ENCODE measurements at places on chromosomes 11 and 22. TPM values are rescaled to one million over a fixed set of nuclear protein-coding genes. Genes with fewer than 3 reads are reported as not detected.

DNA sequence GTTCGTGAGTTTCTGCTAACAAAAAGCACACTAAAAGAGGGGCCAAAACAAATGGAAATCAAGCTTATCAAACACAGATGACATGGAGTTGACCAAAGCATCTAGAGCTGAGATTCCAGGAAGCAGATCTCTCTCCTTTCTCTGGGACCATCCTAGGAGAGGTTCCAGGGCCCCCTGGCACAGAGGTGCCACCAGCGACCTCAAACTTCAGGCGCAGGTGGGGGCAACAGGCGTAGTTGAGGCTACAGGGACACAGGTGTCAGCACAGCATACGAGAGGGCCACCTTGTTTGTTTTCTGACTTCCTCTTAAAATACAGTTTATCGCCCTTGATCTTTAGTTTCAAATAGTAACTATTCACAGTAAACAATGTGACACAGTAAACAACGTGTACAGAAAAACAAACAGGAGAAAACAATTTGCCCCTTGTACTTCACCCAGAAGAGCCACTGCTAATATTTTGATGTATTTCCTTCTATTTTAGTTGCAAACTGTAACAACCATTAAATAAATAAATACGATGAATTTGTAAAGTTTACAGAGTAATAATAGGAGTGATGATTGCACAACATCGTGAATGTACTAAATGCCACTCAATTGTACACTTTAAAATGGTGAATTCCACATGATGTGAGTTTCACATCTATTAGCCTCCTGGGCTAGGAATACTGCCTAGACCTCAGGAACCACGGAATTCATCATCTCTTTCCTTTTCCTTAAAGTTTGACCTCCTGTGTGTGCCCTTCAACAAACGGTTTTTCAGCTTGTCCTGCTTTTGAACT is 52.2 kb downstream of the IGLL5 start:
- no peak overlapping the region for H3K27ac ChIP-seq
- DNase-seq, result no peak
- H3K4me3 ChIP-seq, result no peak overlapping the region
- no peaks in the 10 kb centered on the region for H3K36me3 ChIP-seq
- H3K4me1 ChIP-seq, result no peaks in the 10 kb centered on the region
- no peaks in the 10 kb centered on the region for H3K27me3 ChIP-seq

- DNase-seq, result no peak
- H3K4me3 ChIP-seq, result no peak overlapping the region
- no peaks in the 10 kb centered on the region for H3K4me1 ChIP-seq
- no peaks in the 10 kb centered on the region for H3K36me3 ChIP-seq
- peaks cover 67% of the 10 kb centered on the region for H3K27me3 ChIP-seq
These were observed 22.4 kb downstream of the PIWIL3 start for GRCh38 chr22:24752088-24752623.

NAP1L4 gene
- 68.8 TPM for total RNA-seq

- no peaks in the 10 kb centered on the region for H3K27me3 ChIP-seq
- no peak for DNase-seq
- no peaks in the 10 kb centered on the region for H3K36me3 ChIP-seq
- H3K27ac ChIP-seq, result no peak overlapping the region
These were observed 13.5 kb downstream of the CHKA start for GRCh38 chr11:68107689-68108088.

- no peak within 1 kb of the TSS for H3K4me3 ChIP-seq
- DNase-seq, result no peak
- no peak within 1 kb of the TSS for H3K27ac ChIP-seq
- H3K36me3 ChIP-seq, result no peaks in the 10 kb centered on the region
- no peaks in the 10 kb centered on the region for H3K27me3 ChIP-seq
- H3K4me1 ChIP-seq, result no peaks in the 10 kb centered on the region
These were observed at the start of gene MS4A1 for GRCh38 chr11:60455531-60456042. TSS of gene MS4A1 (plus strand) at chr11:60455847. CDS start at chr11:60462375, 6,528 bp downstream.

DNA sequence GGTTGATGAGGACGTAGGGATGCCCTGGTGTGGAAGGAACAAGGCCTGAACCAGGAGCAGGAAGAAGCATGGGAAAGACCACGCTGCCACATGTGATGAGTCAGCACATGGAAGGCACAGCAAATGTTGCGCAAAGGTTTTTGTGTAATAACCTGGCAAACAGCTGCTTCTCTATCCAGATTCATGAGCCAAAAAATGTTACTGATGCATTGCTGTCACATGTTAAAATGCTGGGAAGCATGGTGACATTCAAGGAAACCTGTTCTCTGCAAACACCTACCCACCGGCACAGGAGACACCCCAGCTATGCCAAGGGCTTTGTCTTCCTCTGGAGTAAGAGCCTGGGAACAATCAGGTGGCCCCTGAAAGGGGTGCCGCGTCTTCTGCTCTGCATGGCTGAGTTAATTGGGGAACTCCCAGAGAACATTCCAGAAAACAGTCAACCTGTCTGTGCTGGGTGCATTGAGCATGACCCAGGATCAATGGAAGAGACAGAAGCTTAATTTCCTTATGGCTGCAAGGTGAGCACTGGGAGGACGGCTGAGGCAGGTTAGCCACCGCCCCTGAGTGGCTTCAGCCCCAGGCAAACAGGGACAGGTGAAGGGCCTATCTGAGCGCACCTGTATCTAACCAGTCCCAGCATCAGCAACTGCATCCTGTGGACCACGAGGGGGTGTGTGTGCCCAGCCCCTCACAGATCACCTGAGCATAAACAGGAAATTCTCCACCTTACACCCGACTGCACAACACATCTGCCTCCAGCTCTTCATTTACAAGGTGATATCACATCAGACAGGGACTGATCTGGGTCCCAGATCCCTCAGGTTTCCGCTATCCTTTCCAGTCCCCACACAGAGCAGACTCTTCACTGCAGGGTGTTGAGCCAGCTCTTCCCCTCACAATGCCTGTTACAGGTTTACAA is 108.4 kb downstream of the GGTLC2 start:
- H3K27ac ChIP-seq, result no peak overlapping the region
- H3K36me3 ChIP-seq, result no peaks in the 10 kb centered on the region
- H3K27me3 ChIP-seq, result no peaks in the 10 kb centered on the region
- no peaks in the 10 kb centered on the region for H3K4me1 ChIP-seq
- no peak overlapping the region for H3K4me3 ChIP-seq
- DNase-seq, result peak; percentile 83

- H3K27me3 ChIP-seq, result no peaks in the 10 kb centered on the region
- peak; percentile 86 for DNase-seq
- peak within 1 kb of the TSS; percentile 93 for H3K4me3 ChIP-seq
- H3K36me3 ChIP-seq, result no peaks in the 10 kb centered on the region
- no peak within 1 kb of the TSS for H3K27ac ChIP-seq
These were observed at the start of gene GRK2 for GRCh38 chr11:67266449-67267187. TSS of gene GRK2 (plus strand) at chr11:67266473. CDS start at chr11:67266700, 227 bp downstream.

GRCh38 chr22:37310815-37311595 is 28.7 kb downstream of the CYTH4 start:
- no peak overlapping the region for H3K27ac ChIP-seq
- no peaks in the 10 kb centered on the region for H3K27me3 ChIP-seq
- peaks cover 26% of the 10 kb centered on the region for H3K4me1 ChIP-seq
- H3K36me3 ChIP-seq, result no peaks in the 10 kb centered on the region

ASPHD2 gene
- 1.4 TPM for total RNA-seq

DNA sequence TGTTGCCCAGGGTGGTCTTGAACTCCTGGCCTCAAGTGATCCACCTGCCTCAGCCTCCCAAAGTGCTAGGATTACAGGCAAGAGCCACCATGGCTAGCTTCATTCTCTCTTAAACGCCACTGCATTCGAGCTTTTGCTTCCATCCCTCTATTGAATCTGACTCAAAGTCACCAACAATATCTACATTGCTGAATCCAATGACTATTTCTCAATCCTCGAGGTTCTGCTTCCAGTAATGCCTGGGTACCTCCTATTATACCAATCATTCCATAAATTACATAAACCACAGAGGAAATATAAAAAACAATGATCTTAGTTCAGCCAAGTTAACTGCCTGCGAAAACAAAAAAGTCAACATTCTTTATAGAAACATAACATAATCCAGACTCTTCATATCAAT is 11.9 kb upstream of the NXF1 start:
- H3K36me3 ChIP-seq, result peaks cover 55% of the 10 kb centered on the region
- no peaks in the 10 kb centered on the region for H3K27me3 ChIP-seq
- DNase-seq, result no peak
- H3K4me3 ChIP-seq, result no peak overlapping the region

- H3K27me3 ChIP-seq, result no peaks in the 10 kb centered on the region
- H3K4me3 ChIP-seq, result no peak overlapping the region
- H3K4me1 ChIP-seq, result no peaks in the 10 kb centered on the region
These were observed 14.5 kb downstream of the SEPTIN3 start for GRCh38 chr22:41983513-41984405.

- H3K4me3 ChIP-seq, result no peak overlapping the region
- H3K27ac ChIP-seq, result no peak overlapping the region
- H3K4me1 ChIP-seq, result peaks cover 11% of the 10 kb centered on the region
- no peaks in the 10 kb centered on the region for H3K27me3 ChIP-seq
- DNase-seq, result no peak
- peaks cover 59% of the 10 kb centered on the region for H3K36me3 ChIP-seq
These were observed 10.4 kb downstream of the IL18BP start for GRCh38 chr11:72009156-72009555.

ALDH3B2 gene
- total RNA-seq, result not detected

GRCh38 chr11:6841694-6842093 is 3.8 kb upstream of the OR10A5 start:
- H3K36me3 ChIP-seq, result no peaks in the 10 kb centered on the region
- H3K27ac ChIP-seq, result no peak overlapping the region

GRCh38 chr11:30143098-30143705 is 87.6 kb upstream of the FSHB start:
- peak; percentile 41 for DNase-seq
- no peaks in the 10 kb centered on the region for H3K4me1 ChIP-seq
- H3K27ac ChIP-seq, result no peak overlapping the region
- no peaks in the 10 kb centered on the region for H3K27me3 ChIP-seq
- no peak overlapping the region for H3K4me3 ChIP-seq

SLC37A2 gene
- total RNA-seq, result 2.6 TPM

MYO7A gene
- total RNA-seq, result not detected

DNA sequence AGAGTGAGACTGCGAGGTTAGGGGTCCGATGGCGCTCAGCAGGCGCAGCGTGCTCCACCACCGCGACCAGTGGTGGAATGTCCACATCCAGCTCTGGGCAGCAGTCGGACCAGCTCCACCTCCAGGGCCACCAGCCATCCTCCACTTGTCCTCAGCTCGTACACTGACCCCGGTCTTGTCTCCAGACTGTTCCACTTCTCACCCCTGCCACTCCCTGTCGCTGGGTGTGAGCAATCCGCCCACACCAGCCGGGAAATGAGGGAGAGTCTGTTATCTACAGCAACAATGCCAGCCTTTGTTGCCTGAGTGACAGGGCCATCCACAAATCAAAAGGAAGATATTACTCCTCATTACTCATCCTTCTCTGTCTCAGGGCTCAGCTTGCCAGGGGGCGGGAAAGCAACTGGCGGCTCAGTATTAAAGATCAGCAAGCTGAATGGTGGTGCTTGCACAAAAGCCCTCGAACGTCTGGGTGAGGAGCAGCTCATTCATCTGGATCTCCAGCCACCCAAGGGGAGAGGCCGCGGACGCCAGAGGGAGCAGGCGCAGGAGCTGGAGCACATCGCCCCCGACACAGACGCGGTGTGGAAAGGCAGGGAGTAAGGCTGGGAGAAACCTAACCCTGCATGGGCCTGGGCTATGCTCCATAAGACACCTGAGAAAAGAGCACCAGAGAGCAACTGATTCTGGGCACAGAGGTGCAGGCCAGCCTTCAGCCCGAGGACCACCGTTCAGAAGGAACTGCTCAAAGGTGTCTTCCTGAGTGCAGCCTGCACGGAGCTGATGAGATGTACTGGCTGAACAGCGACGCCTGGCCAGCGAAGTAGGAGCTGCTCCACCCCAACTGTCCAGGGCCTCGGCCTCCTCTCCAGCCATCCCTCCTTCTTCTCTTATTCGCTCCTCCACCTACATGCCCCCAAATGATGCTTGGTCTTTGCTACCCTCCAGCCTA is 21.9 kb downstream of the IGSF9B start:
- H3K36me3 ChIP-seq, result no peaks in the 10 kb centered on the region
- peak; percentile 81 for DNase-seq
- no peak overlapping the region for H3K27ac ChIP-seq
- H3K27me3 ChIP-seq, result no peaks in the 10 kb centered on the region

DNA sequence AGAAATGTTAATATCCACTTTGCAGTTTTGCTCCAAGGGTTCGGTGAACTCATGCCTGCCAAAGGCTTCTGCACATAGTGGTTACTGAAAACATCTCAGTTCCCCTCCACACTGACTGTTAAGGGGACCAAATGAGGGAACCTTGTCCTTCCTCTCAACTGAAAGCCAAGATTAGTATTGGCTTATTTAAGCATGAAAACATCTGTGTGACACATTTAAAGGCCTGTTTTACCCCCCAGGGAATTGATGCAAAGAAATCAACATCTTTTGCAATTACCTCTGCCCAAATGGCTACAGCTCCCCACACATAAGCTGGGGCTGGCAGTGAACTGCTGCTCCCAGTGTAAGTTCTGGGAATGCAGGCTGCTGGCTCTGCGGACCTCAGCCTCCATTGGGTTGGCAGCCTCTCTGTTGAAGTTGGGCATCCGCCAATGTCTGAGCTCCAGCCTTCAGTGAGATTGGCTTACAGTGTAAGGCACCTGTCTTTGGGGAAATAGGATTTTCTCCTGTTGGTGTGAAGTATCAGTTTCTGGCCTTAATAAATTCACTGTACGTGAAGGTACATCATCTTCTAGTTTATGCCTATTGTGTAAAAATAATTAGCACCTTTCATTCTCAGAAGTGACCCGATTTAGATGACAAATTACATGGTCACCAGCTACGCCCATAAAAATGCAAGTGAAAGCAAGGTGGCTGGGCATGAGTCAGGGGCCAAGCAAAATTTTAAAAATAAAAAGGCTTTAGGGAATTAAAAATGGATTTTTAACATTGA is 213.4 kb upstream of the SYN3 start:
- H3K27ac ChIP-seq, result no peak overlapping the region
- peak; percentile 14 for DNase-seq

OR52A1 gene
- total RNA-seq, result not detected

DNA sequence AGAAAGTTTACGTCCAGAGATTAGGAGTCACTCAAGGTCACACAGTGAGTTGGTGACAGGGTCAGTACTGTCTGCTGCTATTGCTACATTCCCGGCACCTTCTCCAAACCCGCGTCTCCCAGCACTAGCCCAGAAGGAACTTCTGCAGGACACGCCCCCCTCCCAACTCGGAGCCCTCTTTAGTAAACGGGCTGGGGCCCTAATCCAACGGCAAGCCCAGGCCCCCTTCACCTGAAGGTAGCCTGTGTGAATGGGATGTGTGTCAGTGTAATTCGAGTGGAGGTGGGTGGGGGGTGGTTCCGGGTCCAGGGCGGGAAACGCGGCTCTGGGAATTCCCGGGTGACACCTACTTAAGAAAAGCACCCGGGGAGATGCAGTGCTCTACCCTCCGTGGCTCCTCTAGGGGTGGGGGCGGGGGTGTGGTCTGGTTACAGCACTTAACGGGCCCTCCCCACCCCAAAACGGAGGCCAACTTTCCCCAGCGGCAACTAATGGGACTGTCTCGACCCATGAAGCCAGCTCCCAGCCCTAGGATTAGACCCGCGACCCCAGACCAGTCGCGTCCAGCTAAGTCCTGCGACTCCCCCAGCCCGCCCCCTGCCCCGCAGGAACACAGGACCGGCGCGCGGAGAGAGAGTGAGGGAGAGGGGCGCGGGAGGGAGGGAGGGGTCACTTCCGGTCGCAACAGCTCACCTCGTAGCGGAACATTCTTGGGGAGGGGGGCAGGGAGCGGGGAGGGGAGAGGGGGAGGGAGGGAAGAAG is 468 bp downstream of the PATL1 start:
- peak; percentile 77 for DNase-seq
- H3K4me3 ChIP-seq, result peak overlapping the region; percentile 84
- no peaks in the 10 kb centered on the region for H3K27me3 ChIP-seq
- peaks cover 33% of the 10 kb centered on the region for H3K36me3 ChIP-seq

ZNF280B gene
- 0.11 TPM for total RNA-seq

Data from GM23248 (cell line).